Activated gamma-delta T cell treated with anti-CD3 and anti-CD28 coated beads, Interleukin-2, amount 50 U/mL, for 16 hours (primary cell): ENCODE measurements at places on chromosomes 13 and 19.

- DNase-seq = no peak
These were observed 209.3 kb downstream of the LACC1 start for GRCh38 chr13:44088991-44089413.

- DNase-seq = no peak
These were observed 560 bp upstream of the FAM83E start for GRCh38 chr19:48615231-48616040.

DNA sequence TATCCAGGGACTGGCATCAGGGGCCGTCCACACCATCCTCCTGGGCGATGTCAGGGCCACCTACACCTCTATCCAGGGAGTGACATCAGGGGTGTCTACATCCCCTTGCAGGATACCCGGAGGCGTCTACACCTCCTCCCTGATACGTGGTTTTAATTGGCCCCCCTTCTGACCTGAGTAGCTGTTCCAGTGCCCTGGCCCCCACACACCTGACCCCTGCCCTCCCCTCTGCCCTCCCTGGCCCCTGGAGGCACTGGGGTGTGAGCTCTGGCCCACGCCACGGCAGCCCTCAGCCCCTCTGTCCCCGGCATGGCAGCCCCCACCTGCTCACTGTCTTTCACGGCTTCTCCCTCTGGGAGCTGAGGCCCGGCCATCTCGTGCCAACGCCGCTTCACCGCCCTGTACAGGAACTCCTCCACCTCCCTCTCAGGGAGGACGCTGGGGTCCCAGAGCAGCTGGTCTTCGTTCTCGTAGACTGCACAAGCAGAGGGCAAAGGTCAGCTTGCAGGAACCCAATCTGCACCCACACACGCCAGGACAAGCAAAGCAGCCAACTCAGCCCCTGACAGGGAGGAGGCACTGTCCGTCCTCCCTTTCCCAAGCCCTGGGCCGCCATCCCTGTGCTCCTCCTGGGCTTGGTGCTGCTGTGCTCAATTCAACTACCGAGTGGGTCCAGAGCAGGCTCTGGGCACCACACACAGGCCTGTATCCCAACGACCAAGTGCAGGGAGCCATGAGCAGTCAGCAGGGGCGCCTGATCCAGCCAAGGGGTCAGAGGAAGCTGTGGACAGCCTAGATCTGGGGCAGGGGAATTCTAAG, 22.2 kb upstream of the PLPP2 start:
- no peak for DNase-seq

GRCh38 chr13:20969182-20969581, 66.6 kb upstream of the XPO4 start:
- DNase-seq = no peak

DNA sequence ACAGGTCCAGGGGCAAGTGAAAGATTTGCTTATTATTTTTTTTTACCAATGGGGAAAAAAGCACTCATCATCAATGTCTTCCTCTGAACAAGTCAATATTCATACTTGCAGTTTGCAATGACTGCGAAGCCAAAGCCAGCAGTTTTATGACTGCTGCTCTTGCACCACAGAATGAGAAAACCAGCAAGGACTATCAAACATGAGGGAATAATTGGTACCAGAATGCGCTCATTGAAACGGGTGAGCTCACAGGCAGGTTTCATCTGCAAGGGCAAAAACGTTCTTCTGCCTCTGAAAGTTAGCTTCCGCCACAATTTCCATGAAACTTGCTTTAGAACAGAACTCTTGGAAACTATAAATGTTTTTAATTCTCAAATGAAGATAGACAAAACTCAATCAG, 5.5 kb downstream of the DLEU7 start:
- DNase-seq = no peak

GRCh38 chr19:2014731-2015607, 545 bp downstream of the BTBD2 start:
- no peak for DNase-seq

GRCh38 chr13:37657134-37657533, 58.6 kb upstream of the POSTN start:
- no peak for DNase-seq

- DNase-seq = no peak
These were observed 389.3 kb downstream of the LMO7 start for GRCh38 chr13:76025392-76025791.

GRCh38 chr13:81326913-81327312, 986.0 kb upstream of the SPRY2 start:
- no peak for DNase-seq

- DNase-seq = no peak
These were observed 539 bp downstream of the PLD3 start for GRCh38 chr19:40348961-40349507.

- no peak for DNase-seq
These were observed 651 bp upstream of the POLR1D start for GRCh38 chr13:27621116-27621365.

DNA sequence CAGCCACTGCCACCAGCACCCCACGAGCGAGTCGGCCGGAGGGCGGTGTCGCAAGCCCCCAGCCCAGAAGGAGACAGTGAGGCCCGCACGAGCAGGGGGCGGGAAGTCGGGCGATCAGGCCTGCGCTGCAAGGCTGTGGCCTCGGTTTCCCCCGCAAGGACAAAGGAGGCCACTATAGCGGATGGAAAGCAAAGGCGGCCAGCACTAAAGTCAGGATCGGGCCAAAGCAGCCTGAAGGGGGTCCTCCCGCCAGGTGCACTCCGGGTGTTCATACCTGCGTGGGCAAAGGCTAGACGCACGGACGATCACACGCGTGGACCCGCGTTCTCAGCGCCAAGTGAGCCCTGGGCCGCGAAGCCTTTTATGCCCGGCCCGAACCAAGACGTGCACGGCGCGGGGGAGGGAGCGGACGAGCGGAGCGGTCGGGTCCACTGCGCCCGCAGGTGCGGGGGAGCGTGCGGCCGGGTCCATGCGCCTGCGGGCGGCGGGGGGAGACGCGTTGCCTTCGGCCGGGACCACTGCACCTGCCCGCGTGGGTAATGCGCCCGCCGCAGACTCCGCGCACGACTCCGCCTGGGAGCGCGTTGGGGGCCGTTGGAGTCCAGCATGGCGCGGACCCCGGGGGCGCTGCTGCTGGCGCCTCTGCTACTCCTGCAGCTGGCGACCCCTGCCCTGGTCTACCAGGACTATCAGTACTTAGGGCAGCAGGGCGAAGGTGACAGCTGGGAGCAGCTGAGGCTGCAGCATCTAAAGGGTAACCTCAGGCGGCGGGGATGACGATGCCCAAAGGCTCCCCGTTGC, at the start of the genes PRDX2 and THSD8:
TSS of gene PRDX2 (minus strand) at position 335 of the 801 bp plus-strand sequence. CDS start 539 bp downstream, outside the sequence.
TSS of gene THSD8 (plus strand) at position 604 of the 801 bp plus-strand sequence. CDS start at position 607, 3 bp downstream.
- peak; percentile 51 for DNase-seq

- no peak for DNase-seq
These were observed 21.5 kb upstream of the MEDAG start for GRCh38 chr13:30884543-30884942.

DNA sequence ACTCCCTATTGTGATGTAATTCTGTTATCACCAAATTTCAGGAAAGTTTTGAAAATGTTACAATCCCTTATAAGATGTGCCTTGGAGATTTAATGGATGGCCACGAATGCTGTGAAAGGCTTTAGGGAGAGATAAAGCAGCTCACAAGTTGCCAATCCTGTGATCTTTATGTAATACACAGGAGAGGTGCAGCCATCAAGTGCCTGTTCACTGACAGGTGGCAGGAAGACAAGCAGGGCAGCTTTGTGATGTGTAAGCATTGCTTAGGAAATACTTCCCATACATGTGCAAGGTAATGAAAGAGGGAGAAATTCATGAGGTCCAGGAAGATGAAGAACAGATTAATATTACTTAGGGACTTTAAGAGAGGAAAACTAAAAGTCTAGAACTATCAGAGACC, 628.8 kb downstream of the SLITRK6 start:
- no peak for DNase-seq

- DNase-seq = no peak
These were observed 4.1 kb downstream of the FPR2 start for GRCh38 chr19:51765086-51765485.

GRCh38 chr13:85879014-85879413, 79.8 kb upstream of the SLITRK6 start:
- no peak for DNase-seq

GRCh38 chr19:53509443-53509842, 28.5 kb upstream of the ZNF331 start:
- DNase-seq = no peak

GRCh38 chr13:91893040-91893439, 494.6 kb downstream of the GPC5 start:
- no peak for DNase-seq

GRCh38 chr13:33138441-33138840, 122.2 kb downstream of the KL start:
- DNase-seq = no peak

DNA sequence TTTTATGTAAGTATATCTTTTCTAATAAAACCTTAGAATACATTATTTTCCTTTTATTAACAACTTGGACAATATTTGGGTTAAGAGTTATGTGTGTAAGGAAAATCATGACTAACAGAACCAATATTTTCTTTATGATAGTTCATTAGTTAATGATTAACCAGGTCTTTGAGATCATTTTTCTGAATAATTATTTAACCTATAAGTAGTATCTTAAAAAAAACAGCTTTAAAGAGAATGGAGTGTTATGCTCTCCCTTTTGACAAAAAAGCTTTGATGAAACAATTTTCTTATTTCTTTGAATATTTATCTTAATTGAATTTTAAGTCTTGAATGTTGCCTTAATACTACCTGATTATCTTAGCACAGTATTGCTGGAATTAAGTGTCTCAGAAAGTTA, 3.8 kb downstream of the SLAIN1 start:
- no peak for DNase-seq

DNA sequence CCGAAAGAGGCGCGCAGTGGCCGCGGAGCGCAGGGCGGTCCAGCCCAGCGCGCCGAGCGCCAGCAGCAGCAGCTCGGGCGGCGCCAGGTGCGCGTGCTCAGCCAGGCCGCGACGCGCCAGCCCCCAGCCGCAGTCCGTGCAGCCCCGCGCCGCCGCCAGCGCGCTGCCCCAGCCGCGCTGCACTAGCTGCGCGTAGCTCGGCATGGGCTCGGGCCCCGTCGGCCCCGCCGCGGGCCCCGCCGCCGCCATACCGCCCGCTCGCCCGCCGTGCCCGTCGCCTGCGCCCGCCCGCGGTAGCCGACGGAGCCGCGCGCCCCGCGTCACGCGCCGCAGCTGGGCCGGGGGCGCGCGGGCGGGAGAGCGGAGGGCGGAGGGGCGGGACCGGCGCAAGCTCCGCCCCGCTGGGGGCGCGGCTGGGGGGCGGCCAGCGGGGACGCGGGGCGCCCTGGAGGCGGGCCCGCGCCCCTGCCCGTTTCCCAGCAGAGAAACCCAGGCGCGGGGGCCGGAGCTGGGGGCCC, at the start of gene CERS1:
TSS of gene CERS1 (minus strand) at position 335 of the 518 bp plus-strand sequence. CDS start at position 249, 86 bp downstream.
- no peak for DNase-seq

- DNase-seq = no peak
These were observed 133.1 kb downstream of the MAB21L1 start for GRCh38 chr13:35343417-35343816.

DNA sequence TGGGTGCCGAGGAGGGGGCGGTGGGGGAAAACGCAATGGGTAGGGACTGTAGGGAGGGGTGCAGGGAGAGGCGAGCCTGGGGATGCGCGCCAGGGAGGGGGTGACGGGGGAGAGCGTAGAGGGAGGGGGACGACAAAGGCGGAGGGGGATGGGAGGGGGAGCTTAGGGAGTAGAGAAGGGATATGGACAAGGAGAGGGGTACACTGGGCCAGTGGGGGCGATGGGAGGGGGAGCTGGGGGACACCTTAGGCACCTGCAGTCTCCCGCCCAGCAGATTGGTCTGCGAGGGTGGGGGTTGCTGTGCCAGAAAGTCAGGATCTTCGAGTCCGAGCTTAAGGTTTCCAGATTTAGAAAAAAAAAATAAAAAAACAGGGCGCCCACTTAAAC, 15.7 kb downstream of the CCDC124 start:
- DNase-seq = no peak

DNA sequence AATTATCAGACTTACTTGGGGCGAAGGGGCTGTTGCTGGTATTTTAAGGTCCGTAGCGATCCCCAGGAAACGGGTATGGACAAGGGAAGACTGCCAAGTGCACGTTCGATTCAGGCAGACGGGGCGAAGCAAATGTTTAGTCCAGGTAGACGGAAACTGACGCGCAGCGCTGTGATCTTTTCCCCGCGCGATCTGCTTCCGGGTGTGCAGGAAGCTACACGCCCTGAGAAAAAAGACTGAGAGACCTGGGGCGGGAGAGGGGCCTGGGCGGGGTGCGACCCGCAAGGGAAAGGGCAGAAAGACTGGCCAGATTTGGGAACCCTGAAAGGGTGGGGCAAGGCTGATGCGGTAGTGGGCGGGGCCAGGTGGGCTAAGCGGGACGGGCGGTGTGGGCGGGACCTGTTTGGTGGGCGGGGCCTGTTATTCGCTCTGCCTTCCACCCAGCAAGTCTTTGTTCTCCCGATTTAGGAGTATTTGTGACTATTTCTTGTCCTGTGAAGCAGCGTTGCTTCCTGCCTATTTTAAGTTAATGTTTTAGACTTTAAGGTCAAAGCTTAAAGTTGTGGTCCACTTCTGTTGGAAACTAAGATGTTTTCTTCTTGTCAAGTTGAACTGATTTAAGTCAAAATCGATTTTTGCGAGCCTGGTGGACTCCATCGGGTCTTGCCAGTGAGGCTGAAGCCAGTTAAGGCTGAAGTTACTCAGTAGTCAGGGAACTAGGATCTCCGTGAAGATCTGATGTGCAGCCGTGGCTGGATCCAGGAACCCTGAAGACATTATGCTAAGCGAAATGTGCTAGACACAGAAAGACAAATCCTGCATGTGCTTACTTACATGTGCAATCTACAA, at the start of gene ZNF836:
TSS of gene ZNF836 (minus strand) at position 301 of the 849 bp plus-strand sequence. CDS start 3,549 bp downstream, outside the sequence.
- peak; percentile 80 for DNase-seq

DNA sequence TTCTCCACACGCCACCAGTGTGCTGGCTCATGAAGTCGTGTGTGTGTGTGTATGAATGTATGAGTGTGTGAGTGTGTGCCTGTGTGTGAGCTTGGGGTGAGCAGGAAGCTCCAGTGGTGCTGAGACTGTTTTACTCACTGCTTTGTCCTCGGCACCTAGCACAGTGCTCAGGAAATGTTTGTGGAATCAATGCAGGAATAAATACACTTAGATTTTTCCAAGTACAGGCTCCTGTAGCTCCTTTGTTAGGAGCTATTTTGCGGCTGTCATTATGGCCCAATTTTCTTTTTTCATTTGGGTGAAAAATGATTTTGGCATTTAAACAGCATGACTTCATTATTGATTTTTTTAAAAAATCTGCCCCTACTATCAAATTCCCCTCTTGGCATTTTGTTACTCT, 193.5 kb upstream of the KL start:
- no peak for DNase-seq

- DNase-seq = no peak
These were observed 93.7 kb downstream of the TRPC4 start for GRCh38 chr13:37775871-37776270.

DNA sequence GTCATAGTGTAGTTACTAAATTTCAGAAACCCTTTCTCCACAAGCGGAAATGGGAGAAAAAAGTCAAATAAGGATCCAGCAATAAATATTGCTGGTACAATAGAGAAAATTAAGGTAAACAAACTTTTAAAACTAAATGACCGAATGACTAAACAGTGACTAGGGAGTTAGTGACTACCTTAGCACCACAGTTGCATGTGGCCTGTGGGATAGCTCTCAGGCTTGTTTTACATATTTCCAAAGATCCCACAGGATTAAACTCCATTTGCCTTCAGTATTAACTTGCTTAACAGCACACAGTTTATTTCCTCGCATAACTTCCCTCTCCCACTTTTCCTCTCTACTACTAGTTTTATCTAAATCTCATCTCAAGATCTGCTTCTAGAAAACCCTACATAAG, 824.3 kb upstream of the KLHL1 start:
- DNase-seq = no peak

- no peak for DNase-seq
These were observed 17.8 kb upstream of the ENOX1 start for GRCh38 chr13:43804461-43805070.
